Eye (tissue), 1 donor: ENCODE measurements at places on chromosomes 4 and X.

GRCh38 chr4:137626942-137627738 lies 94.8 kb upstream of the PCDH18 start:
- peak; percentile 52 for DNase-seq

GRCh38 chr4:79049840-79050540 lies 110.8 kb upstream of the PAQR3 start:
- DNase-seq, result no peak

DNA sequence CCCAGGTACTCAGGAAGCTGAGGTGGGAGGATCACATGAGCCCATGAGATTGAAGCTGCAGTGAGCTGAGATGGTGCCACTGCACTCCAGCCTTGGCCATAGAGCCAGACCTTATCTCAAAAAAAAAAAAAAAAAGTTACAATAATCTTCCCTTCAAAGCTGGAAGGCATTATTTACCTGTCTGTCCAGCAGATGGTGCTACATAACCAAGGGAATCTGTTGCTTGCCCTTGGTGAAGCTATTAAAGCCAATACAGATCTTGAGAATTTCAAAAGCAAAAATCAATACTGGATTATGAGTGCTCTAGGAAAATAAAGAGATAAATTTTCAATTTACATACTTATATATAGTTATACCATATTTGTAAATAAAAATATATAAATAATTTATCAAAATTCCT lies 25.9 kb downstream of the PKD2 start:
- peak; percentile 66 for DNase-seq

- no peak for DNase-seq
Observed at GRCh38 chr4:17920681-17921080, 100.9 kb downstream of the LCORL start.

DNA sequence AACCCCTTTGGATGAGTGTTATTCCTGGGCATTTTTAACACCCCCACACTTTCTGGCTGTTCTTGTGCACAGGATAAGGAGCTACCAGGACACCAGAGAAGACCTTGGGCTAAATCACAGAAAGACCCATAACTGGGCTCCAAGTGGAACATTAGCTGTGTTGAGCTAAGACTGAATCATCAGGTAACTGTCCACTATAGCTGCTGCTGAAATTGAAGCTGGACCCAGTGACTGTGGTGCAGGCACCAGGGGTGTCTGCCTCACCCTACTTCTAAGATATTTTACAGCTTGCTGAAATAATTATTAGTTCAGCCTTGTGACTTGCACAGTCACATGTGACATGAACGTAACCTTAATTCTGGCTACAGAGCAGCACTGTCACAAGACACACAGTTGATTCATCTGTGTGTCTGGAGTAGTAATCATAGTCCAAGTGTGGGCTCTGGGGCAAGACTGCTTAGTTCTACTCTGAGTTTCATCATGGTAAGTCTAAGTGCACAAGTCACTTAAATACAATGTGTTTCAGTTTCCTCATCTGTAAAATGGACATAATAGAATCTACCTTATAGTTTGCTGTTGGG lies 127.4 kb downstream of the SLC39A8 start:
- DNase-seq, result no peak

- no peak for DNase-seq
Observed at GRCh38 chr4:66045913-66046312, 375.6 kb upstream of the EPHA5 start.

- peak; percentile 77 for DNase-seq
Observed at GRCh38 chr4:110615353-110616237, 7.3 kb downstream of the PITX2 start.

- DNase-seq, result no peak
Observed at GRCh38 chr4:176443117-176443516, 123.4 kb downstream of the SPCS3 start.

GRCh38 chr4:141238186-141238585 lies 17.5 kb downstream of the ZNF330 start:
- DNase-seq, result no peak

- DNase-seq, result peak; percentile 42
Observed at GRCh38 chr4:91113130-91113706, 986.0 kb downstream of the CCSER1 start.

DNA sequence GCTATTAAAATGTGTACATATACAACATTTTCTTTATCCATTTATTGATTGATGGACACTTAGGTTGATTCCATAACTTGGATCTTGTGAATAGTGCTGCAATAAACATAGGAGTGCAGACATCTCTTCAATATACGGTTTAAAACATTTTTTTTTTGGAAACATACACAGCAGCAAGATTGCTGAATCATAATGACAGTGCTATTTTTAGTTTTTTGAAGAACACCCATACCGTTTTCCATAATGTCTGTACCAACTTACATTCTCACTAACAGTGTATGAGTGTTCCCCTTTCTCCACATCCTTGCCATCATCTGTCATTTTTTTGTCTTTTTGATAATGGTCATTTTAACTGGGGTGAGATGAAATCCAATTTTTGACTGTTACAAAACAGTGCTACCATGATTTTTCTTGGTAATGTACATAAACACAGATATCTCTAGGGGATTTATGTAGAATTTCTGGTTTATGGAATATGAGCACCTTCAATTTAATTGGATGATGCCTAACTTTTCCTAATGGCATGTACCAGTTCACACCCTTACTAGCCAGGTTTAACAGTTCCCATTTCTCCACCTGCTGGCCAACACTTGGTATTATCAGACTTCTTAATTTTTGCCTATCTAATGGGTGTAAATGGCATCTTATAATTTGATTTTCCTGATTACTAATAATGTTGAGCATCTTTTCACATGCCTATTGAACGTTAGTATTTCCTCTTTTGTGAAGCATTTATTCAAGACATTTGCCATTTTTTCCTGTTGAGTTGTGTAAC lies 21.0 kb upstream of the TMSB15B start:
- peak; percentile 11 for DNase-seq

DNA sequence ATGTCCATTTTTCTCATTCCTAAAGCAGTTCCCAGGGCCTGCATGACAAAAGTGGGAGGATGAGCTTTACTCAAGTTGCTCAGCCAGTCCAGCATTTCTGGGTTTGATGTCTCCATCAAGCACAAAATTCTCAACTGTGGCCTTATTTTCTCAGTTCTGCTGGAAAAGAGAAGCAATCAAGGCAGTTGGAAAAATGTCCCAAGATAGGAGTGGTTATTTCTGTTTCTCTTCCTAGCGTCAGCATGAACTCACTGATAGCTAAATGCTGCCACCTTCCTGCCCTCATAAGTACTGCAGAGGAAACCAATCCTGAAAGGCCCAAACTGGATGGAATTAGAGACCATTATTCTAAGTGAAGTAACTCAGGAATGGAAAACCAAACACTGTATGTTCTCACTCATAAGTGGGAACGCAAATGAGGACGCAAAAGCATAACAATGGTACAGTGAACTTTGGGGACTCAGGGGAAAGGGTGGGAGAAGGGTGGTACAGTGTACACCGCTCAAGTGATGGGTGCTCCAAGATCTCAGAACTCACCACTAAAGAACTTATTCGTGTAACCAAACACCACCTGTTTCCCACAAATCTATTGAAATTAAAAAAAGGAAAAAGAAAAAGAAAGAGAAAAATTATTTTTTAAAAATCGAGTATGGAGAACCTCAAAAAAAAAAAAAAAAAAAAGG lies 29.6 kb downstream of the ADH7 start:
- peak; percentile 93 for DNase-seq

DNA sequence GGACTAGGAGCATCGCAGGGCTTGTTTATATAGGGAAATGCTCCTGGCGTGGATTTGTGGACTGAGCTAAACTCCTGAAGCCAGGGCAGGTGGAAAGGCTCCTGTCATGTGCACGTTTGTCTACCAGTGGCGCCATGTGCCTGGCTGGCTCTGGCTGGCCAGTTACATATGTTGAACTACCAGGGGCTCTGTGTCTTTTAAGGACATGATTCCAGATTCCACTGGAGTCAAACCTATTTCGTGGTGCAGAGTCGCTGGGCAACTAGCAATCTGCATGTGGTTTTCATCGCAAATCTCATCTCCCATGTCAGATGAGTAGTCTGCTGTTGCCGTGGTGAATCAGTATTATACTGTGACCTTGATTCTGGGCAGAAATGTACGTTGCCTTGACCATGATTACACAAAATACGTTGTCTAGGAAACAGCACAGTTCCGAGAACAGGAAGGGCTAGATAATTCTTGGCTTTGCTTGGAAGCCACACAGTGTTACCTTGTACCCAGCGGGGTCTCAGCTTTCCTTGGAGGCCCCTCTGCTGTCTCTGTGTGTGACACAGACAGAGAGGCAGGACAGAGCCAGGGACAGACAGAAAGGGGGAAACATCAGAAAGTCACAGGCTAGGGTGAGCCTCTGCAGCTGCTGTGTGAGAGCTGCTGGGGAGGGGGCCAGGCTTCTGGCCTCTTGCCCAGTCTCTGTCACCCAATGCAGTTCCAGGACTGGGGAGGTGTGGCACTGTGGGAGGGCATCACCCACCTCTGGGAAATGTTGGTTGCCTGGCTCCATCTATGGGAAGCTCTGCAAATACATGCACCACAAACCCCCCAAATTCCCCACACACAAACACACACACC lies 19.2 kb downstream of the PNMA6E start:
- DNase-seq, result peak; percentile 74

- DNase-seq, result no peak
Observed at GRCh38 chr4:151158979-151159378, 59.6 kb downstream of the RPS3A start.

- peak; percentile 79 for DNase-seq
Observed at GRCh38 chr4:165355900-165356300, 22.9 kb upstream of the CPE start.

- DNase-seq, result no peak
Observed at GRCh38 chr4:95517576-95518345, 31.0 kb downstream of the UNC5C start.

GRCh38 chr4:117400039-117400835 lies 314.9 kb upstream of the TRAM1L1 start:
- peak; percentile 6 for DNase-seq

- no peak for DNase-seq
Observed at GRCh38 chr4:151486168-151486567, 77.2 kb downstream of the FHIP1A start.

DNA sequence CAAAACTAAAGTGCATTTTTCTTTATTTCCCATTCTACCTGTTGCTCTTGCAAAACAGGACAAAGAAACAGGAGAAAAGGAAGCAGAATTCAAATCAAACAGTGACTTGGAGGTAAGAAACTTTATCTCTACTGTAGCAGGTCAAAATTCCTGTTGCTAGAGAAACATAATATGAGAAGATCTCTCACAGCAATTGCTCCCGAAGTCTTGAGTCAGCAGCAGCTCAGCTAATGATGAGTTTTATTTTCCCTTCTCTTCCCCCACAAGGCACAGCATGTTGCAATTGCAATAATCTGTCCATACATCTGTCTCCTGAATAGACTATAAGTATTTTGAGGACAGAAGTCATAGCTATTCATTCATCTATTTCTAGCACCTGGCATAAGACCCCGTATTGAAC lies 112.7 kb downstream of the CLNK start:
- DNase-seq, result no peak

DNA sequence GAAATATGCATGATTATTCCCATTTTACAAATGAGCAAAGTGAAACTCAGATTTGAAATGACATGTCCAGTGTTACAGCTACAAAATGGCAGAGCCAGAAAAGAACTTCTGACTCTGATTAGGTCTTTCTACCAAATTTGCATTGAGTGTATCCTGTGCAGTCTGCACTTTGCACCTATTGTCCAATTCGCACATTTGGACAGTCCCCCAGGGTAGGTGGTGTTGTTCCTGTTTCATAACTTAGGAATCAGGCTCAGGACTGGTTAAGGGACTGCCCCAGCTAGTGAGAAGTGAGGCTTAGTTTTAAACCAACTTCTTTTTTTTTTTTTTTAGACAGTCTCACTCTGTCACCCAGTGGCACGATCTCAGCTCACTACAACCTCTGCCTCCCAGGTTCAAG lies 137.9 kb upstream of the NALF2 start:
- no peak for DNase-seq

DNA sequence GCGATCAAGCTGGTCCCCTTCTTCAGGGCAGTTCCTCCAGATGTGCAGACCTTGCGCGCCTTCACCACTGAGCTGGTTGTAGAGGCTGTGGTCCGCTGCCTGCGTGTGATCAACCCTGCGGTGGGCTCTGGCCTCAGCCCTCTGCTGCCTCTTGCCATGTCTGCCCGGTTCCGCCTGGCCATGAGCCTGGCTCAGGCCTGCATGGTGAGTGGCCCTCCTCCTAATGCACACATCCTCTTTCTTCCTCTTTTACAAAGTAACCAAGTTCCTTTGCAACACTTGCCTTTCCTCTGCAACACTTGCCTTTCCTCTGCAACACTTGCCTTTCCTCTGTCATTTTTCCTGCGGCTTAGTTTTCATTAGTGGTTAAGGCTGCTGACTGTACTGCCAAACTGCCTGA lies 1.8 kb downstream of the CCDC22 start:
- DNase-seq, result no peak

- peak; percentile 27 for DNase-seq
Observed at GRCh38 chr4:145216535-145216934, 36.1 kb upstream of the OTUD4 start.

GRCh38 chrX:153412746-153413720 lies 1.8 kb downstream of the ZFP92 start:
- DNase-seq, result peak; percentile 5

GRCh38 chrX:151726751-151727150 lies 7.8 kb upstream of the CNGA2 start:
- DNase-seq, result no peak

DNA sequence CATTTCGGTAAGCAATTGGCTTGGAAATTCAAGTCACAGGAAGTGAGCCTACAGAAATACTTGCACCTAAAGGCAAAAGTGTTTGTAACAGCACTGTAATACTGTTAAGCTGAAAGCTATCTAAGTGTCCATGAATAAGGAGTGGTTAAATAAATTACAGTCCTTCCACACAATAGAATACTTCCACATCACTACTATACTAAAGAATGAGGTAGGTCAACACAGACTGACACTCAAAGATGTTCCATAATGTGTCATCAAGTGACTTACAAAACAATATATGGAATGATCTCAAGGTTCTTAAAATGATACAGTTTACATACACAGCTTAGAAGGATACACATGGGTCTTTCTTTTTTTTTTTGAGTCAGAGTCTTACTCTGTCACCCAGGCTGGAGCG lies 27.0 kb downstream of the SLC10A6 start:
- DNase-seq, result no peak

GRCh38 chrX:53642337-53642736 lies 44.2 kb downstream of the HUWE1 start:
- no peak for DNase-seq

GRCh38 chrX:2694914-2695267 lies 3.8 kb downstream of the CD99 start:
- no peak for DNase-seq

GRCh38 chrX:11461201-11462001 lies 168.2 kb downstream of the AMELX start:
- DNase-seq, result no peak

- no peak for DNase-seq
Observed at GRCh38 chrX:21932292-21933002, 8.1 kb upstream of the SMS start.

GRCh38 chr4:138236037-138236436 lies 6.1 kb downstream of the SLC7A11 start:
- DNase-seq, result no peak

- no peak for DNase-seq
Observed at GRCh38 chr4:169582203-169582602, 30.2 kb downstream of the NEK1 start.

- DNase-seq, result peak; percentile 42
Observed at GRCh38 chr4:85866508-85866907, 391.6 kb downstream of the ARHGAP24 start.

GRCh38 chr4:156158747-156159146 lies 205.1 kb upstream of the CTSO start:
- no peak for DNase-seq
